CD4-positive, CD25-positive, alpha-beta regulatory T cell (primary cell): ENCODE measurements at places on chromosomes 5 and 9.

DNA sequence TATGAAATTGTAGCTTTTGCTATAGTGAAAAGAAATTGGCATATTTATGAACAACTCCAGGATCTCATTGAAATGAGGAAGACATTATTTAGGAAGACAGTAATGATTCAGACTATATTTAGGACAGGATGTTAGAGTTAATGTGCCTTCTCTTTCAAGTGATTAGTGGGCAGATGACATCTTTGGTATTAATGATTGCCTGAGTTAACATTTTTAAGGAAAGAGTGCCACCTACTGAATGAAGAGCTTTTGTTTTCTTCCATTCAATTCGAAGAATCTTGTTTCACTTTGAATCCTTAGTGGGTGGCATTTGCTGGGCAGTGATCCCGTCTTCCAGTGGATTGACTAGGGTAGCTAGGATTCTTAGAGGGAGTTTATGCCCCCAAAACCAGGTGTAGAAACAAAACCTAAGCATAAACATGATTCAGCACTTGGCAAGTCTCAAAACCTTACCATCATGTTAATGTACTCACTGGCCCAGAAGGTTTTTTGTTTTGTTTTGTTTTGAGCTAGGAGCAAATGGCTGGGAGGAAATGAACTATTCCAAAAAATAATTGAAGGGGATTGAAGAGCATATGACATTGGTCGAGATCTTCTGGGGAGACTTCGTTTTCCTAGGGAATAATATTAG, 23.2 kb downstream of the MAP3K1 start:
- peak; percentile 79 for DNase-seq

DNA sequence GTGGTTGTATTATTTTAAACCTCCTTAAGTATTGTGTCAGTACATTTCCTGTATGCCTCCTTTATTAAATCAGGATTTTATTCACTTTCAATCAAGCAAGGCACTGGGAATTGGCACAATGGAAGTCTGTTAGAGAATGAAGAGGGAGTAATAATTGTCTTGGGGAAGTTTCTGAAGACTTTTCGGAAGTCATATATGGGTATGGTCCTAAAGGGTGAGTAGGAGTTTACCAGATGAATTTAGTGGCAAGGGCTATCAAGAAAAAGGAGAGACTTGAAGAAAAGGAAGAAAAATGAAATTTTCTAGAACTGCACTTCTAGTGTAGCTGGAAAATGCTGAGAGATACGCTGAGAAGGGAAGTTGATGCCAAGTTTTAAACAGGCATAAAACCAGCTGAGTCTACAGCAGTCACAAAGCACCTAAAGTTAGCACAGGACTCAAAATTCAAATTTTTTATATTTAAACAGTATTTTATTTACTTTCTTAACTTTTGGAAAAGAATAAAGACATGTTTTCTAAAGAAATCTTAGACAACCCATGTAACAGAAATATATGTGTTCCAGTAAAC, 184.9 kb downstream of the SMC2 start:
- DNase-seq = no peak

DNA sequence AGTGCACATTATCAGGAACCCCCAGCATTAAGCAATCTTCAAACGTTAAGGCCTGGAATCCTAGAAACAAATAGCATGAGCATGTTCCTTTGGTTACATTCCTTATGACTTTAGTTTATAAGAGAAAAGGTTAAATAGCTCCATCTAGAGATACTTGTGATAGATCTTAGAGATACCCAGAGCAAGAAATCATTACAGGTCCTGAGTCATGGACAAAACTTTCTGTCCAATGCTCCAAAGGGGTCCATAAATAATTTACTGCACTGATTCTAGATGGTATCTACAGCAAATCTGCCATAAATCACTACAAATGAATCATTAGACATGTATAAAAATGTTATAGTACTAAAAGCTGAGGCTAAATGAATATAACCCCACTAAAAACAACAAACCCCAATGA, 139.6 kb downstream of the HTR1A start:
- DNase-seq = no peak

GRCh38 chr5:159788835-159789331, 127.4 kb upstream of the ADRA1B start:
- DNase-seq = no peak

GRCh38 chr5:131854134-131854533, 57.3 kb upstream of the FNIP1 start:
- DNase-seq = no peak

DNA sequence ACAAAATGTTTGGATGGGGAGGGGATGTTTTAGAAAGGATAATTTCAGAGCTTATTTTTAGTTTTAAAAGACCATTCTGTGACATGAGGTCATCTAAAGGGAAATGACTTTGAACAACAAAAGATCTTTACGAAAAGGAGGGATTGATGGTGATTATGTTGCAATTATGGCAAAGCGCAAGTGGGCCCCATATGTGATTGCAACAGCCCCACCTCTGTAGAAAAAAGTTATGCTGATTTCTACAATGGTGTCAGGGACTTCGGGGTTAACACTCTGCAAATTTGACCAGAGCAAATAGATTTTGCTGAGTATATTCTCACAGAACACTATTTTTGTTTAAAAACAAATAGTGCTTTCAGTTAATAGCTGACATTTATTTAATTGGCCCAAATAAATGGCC, 312.8 kb downstream of the NSG2 start:
- DNase-seq = no peak

- no peak for DNase-seq
These were observed 374.6 kb downstream of the OSTF1 start for GRCh38 chr9:75462866-75463265.

DNA sequence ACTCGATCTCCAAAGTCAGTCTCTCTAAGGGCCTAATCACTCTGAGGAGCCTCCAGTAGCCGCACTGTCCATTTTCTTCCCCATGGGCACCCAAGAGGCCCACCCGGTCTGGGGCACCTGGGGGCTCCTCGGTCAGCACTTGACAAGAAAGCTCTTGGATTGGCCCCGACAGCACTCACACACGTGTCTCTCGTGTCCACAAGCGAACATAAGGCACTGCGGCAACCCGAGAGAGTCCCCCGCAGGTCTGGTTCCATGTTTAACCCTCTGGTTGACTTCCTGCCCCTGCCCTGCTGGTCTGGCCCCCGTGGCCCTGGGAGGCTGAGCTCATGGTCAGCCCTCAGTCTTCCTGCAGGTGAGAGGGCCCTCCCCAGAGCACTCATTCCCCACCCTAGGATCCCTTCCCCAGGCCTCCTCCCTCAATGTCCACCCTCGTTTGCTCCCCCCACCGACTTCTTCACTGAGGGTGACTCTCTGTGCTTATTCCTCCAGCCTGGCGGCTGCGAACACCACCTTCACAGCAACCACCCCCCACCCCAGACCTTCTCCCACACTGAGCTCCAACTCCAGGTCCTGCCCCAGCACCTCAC, 16.3 kb upstream of the LRRC14B start:
- DNase-seq = no peak

GRCh38 chr5:87081511-87082372, 185.9 kb upstream of the RASA1 start:
- DNase-seq = no peak

DNA sequence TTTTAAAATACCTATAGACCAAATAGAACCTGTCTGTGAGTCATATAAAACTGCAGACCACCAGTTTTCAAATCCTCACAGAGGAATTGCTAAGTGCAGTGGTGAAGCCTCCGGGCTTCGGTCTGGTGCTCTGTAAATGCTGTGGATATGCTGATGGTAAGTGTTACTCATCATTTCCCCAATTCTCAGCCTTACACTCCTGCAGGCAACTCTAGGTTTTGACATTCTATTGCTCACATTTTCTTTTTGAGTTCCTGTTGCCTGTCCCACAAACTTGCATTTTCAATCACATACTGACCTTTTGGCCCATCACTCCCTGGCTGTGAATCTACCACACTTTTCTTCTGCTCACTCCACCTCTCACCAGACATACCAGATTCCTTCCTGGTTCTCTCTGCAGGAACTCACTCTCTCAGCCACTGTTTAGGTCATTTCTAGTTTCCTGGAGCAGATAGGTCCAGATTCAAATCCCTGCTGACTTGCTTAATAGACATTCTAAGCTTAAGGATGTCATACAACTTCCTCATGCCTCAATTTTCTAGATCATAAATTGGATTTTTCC, 192.9 kb downstream of the RAB3C start:
- no peak for DNase-seq

DNA sequence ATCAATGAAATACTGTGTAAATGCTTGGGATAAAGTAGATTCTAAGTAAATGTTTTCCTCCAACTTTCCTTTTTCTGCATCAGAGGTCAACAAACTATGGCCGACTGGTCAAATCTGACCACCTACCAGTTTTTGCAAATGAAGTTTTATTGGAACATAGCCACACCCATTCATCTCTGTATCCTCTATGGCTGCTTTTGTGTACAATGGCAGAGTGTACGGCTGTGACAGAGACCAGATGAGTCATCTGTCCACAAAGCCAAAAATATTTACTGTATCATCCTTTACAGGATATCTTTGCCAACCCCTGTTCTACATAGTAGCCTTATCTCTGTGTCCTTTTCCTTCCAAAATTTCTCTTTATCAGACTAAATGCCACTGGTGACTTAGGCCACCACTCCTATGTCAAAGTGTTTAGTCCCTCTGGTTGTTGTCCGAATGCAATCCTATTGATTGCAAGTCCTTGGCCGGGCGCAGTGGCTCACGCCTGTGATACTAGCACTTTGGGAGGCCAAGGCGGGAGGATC, 218.4 kb upstream of the KLF4 start:
- DNase-seq = no peak

DNA sequence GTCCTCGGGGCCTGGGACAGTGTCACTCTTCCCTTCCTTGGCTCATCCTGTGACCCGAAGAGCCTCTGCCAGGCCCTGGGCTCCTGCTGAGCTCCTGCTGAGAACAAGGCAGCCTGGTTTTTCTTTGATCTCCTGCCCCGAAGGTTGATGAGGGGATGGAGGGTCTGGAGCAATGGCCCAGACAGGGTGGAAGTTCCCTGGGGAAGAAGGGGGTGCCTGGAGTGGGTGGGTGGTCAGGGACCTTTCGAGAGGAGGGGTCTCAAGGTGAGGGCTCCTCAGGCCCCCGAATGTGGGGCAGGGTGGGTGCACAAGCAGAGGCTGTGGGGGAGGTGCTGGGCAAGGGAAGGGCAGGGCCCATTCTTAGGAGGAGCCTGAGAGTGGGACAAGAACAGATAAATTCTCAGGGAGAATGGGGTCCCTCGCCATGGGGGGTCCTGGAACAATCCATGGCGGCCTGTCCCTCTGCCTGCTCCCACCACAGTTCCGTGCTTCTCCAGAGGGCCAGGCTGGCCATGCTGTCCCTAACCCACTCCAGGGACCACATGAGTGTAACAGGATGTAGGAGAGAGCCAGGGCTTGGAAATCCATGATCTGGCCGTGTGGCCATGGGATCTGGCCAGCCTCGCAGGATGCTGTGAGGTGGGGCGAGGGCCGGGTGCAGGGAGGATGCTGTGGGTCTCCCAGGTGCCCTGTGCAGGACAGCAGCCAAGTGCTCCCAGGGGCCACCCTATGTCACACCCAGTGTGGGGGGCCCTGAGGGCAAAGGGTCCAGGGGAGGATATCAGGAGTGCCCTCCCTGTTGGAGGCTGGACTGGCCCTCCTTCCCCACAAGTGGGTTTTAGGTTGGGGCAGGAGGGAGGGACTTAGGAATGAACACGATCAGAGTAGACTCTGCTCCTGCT, 128.5 kb upstream of the LPCAT1 start:
- DNase-seq = no peak

- no peak for DNase-seq
These were observed 23.9 kb upstream of the SAP30L start for GRCh38 chr5:154421868-154422267.

GRCh38 chr9:129568560-129569501, 52.1 kb downstream of the C9orf50 start:
- no peak for DNase-seq

DNA sequence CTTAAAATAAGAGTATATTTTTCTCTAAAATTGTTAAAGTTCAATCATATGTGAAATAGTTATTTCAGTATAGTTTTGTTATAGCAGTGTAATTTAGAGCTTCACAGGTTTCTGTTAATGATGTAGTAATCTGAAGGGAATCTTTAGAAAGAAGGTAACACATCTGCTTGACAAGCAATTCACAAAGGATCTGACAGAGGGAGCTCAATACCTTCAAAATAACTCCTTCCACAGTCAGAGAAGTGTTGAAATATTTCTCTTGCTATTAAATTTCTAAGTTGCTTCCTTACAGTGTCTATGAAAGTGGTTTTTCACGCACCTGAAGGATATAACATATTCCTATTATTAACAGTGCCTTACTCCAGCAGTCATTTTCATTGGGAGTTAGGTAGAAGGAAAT, 44.9 kb downstream of the SLC25A51 start:
- DNase-seq = no peak

DNA sequence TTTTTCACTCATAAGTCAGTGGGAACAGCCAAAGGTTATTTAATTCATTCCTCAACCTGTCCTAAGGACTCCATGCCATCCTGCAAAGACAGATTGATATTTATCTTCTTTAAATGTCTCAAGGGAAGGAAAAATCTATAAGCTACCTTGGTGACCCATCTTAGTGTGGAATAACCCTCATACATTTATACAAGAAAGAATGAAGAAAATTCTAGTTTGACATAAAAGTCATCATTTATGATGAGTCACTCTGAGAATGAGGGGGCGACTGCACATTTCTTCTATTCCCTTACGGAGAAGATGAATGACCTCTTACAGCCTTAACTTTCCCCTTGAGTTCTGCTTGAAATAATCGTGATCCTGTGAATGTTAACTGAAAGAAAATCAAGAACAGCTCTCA, 26.8 kb upstream of the NUDT12 start:
- DNase-seq = no peak

- DNase-seq = no peak
These were observed 136.7 kb upstream of the TNFAIP8 start for GRCh38 chr5:119218830-119219782.

GRCh38 chr9:35842795-35843194, 13.8 kb downstream of the TMEM8B start:
- DNase-seq = no peak

GRCh38 chr5:174187481-174187880, 142.0 kb downstream of the NSG2 start:
- no peak for DNase-seq
